RCC 7860 (cell line): ENCODE measurements at places on chromosomes 11 and 22.
A peak's percentile ranks its signal among the peaks of the same experiment; 100 is the strongest.

DNA sequence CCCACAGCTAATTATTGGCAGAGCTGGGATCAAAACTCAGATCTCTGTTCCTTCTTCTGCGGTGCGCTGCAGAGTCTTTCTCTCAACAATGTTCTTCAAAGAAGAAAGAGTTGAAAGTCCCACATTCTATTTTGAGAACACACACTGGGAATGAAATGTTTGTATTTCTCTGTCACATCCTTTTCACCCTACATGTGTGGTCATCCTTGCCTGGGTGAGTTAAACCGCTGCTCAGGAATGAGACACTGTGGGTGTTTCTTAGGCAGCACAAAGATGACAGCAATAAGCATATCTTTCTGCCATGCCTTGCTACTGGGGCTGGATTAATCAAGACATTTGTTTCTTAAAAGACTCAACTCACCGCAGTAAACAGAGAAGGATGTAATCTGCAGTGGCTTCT lies 222.6 kb downstream of the LARGE1 start:
- DNase-seq: no peak

- peak; percentile 99 for DNase-seq
Observed at GRCh38 chr11:33690290-33691065, 10.1 kb downstream of the C11orf91 start.

DNA sequence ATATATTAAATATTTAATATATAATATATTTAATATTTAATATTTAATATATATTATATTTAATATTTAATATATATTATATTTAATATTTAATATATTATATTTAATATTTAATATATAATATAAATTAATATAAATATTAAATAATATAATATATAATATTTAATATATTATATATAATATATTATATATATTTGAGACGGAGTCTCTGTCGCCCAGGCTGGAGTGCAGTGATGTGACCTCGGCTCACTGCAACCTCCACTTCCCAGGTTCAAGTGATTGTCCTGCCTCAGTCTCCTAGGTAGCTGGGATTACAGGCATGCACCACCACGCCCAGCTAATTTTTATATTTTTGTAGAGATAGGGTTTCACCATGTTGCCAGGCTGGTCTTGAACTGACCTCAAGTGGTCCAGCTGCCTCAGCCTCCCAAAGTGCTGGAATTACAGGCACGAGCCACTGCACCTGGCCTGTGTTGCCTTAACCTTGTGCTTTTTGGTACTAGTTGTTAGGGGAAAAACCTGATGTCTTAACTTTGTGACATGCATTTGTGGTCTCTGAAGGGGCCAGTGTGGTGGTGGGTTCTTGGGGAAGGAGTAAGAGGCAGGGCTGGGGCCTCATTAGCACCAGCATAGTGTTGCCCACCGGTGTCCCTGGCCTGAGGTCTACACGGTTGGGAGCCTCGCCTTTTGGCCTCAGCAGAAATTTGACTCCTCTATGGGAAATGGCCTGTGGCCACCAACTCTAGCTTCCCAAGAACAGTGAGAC lies 16.6 kb downstream of the SEC14L3 start:
- no peak for DNase-seq

GRCh38 chr11:116510886-116511650 lies 261.7 kb downstream of the BUD13 start:
- DNase-seq: no peak

DNA sequence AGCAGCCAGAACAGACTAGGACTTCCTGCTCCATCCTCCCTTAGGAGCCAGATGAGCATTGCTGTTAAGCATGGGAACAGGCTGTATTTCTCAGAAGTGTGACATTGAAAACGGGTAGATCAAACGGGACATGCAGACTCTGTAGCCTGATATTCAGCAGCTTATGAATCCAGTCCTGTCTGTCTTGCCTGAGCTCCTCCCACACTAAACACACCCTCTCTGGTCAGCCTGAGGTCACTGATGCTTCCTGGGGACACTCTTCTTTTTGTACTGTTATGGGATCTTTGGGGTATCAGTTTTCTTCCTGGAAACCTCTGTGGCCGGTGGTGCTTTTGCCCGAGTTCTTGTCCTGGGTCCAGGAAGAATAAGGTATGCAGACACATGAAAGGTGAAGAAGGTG lies 35.8 kb downstream of the C11orf91 start:
- DNase-seq: no peak

GRCh38 chr11:4041731-4042391 lies 52.7 kb upstream of the RRM1 start:
- DNase-seq: no peak

- no peak for DNase-seq
Observed at GRCh38 chr11:76750746-76751145, 32.4 kb upstream of the TSKU start.

DNA sequence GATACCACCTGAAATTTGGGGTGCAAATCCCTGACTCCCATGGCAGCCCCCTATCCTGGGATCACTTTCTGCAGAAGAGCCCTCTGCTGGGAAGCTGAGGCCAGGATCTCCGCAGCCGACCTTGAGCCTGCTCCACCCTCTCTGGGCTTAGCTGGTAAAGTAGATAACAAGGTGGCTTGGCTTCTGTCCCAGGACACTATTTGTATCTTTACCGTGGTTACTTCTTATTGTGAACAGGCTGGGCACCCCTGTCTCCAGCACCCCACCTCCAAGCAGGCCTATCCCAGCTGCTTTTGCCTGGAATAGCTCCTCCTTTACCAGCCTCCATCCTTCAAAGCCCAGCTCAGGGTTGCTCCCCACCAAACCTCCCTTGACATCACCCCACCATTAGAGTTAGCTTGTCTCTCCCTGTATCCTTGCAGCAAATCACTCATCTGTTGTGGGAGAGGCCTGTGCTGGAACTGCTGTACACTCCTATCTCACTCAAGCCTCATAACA lies 35.2 kb upstream of the P2RY2 start:
- DNase-seq: no peak
